ENCODE measurements at places on chromosomes 3 and 15. TPM values are rescaled to one million over a fixed set of nuclear protein-coding genes. Genes with fewer than 3 reads are reported as not detected.
A peak's percentile ranks its signal among the peaks of the same experiment; 100 is the strongest.

Gene SLC4A7
- 46.3 TPM for total RNA-seq

Gene PARP9
- total RNA-seq: 32.5 TPM

Gene WNT5A
- total RNA-seq: 59.0 TPM

Gene ARID3B
- 18.0 TPM for total RNA-seq

Gene SPATA12
- not detected for total RNA-seq

Gene GP9
- total RNA-seq: not detected

Gene HDDC3
- 11.9 TPM for total RNA-seq

Gene TRIM71
- total RNA-seq: 2.7 TPM

Gene MNS1
- total RNA-seq: 2.5 TPM

Gene UROC1
- not detected for total RNA-seq

- no peak for DNase-seq
These were observed 18.1 kb downstream of the ANXA2 start for GRCh38 chr15:60379525-60380274.

- DNase-seq: no peak
These were observed 62.7 kb upstream of the OSTN start for GRCh38 chr3:191136347-191136746.

DNA sequence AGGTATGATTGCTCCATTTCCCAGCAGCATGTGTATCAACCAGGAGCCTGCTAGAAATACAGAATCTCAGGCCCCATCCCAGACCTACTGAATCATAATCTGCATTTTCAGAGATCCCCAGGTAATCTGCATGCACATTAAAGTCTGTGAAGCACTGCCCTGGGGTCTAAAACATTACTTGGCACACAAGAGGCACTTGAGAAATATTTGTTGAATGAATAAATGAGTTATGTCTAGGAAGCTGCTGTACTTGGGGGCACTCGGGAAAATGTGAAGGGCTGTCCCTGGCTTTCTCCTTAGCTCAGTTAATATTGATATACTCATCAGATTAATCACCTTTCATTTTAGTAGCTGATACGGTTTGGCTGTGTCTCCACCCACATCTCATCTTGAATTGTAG, 184.4 kb downstream of the RORA start:
- DNase-seq: no peak

DNA sequence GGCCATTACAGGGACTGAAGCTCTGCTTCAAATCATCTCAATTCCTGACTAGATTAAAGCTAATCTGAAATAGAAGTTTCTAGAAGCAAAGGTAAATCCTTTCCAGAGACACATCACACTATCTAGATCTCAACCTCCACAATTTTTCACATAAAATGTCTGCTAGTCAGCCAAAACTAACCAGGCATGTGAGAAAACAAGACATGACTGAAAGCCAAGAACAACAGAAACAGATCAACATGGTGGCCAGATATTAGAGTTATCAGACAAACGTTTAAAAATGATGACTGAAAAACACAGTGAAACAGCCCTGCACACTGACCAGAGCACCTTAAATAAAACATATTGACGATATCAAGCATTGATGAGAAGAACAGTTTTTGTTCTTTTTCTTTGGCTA, 59.1 kb downstream of the SUMF1 start:
- DNase-seq: no peak

GRCh38 chr15:98906712-98907083, 100.9 kb downstream of the PGPEP1L start:
- DNase-seq: no peak

DNA sequence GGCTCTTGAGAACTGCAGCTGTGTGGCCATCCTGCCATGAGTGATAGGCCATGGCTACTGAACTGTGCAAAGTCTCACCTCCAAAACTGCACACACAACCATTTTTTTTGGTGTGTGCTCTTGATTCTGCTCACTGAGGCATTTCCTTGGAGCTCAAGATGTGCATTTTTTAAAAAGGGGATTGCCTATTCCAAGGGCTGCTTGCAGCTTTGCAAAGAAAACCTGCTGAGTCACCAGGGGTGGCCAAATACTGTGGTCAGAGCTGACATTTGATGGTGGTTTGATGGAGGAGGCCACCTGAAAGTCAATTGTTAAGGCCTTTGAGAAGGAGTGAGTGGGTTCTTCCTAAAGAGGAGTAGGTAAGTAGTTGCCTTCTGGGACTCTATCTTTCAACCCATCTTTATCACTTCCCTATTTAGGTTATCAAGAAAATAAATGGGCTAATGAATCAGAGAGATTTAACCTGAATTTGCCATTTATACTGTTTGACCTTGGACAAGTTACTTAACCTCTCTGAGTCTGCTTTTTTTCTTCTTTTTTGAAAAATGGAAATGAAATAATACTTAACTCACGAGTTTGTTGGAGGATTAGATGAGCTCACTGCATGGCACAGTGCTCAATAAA, 87.9 kb downstream of the CHST2 start:
- no peak for DNase-seq

- DNase-seq: no peak
These were observed 8.5 kb downstream of the MRAS start for GRCh38 chr3:138356730-138357405.

GRCh38 chr3:113269661-113270060, 58.3 kb downstream of the BOC start:
- DNase-seq: no peak

- DNase-seq: no peak
These were observed 27.5 kb upstream of the CORO2B start for GRCh38 chr15:68551296-68551635.

GRCh38 chr15:88744548-88745020, 58.7 kb upstream of the ACAN start:
- DNase-seq: no peak

DNA sequence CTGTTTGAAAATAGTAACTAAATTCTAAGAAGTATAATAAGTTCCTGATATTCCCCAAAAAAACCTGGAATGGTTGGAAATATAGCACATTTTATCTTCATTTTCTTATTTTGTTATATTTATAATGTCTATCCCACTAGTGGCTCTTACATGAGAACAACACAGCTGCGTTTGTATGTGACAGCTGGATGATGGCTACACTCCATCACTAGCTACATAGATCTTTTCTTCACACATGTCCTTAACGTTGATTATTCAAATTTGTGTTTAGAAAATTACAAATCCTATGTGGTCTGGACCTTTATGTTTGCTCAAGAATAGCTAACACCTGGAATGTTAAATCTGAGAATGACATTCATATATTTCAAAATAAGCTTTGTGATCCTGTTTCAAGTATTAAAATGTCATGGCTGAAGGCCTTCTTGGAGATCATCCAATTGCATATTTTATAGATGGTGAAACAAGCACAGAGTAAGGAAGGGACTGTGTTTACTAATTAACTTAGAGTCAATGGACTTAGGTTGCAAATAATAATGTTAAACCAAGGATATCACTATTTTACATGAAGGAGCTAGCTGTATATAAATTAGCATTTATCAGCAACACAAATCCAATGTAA, 60.8 kb downstream of the ATP13A5 start:
- DNase-seq: no peak

DNA sequence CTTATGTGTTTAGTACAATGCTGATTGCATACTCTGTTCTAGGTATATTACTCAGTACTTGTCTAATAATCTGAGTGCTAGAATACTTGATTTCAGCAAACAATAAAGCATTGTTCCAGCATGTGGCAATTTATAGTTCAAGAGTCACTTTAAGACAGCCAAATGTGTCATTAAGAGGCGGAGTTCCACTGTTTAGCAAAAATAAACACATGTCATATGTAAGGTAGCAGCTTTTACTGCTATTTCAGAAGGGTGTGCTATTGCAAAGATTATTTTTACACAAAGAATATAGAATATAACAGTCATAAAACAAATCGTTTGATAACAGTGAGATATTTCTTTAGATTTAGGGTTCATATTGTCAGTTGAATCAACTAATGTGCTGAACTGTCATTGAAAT, 358.7 kb downstream of the TUSC7 start:
- no peak for DNase-seq

DNA sequence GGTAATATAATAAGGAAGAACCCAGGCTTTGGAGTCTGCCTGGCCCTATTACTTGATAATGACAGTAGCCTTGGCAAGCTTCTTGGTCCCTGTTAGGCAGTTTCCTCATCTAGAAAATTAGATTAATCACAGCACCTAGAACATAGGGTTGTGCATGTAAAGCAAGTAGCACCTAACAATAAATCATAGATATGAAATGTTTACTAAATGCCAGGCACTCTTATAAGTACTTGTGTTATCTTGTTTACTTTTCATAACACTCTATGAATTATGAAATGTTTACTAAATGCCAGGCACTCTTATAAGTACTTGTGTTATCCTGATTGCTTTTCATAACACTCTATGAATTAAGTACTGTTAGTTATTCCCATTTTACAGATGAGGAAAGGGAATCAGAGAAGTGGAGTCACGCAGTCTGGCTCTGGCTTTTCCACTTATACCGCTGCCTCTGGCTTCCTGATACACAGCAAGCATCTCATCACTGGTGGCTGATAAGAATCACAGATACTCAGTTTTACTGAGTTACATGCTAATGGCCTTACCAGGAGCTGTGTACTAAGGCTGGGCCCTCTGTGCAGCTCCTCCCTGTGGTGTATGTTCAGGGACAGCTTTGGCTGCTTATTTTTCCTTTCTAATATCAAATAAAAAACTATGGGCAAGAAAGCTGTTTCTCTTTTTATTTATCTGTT, 123.4 kb downstream of the FEZF2 start:
- no peak for DNase-seq

- DNase-seq: no peak
These were observed 122.5 kb upstream of the ZBED2 start for GRCh38 chr3:111717601-111718000.

DNA sequence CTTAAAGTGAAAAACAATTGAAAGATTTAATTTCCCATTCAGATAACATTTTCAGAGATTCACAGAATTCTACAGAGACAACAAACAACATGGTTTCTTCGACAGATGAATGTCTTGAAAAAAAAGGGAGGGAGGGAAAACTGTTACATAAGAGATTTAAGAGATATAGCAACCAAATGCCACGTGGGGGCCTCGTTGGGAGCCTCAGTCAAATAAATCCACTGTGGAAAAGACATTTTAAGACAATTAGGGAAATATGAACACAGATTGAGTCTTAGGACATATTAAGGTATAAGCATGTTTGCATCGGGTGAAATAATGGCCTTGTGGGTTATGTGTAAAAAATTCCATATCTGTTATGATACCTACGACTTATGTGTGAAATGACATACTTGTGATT, 5.0 kb upstream of the PRRT3 start:
- no peak for DNase-seq

- DNase-seq: peak; percentile 32
These were observed 16.4 kb downstream of the CHST13 start for GRCh38 chr3:126540342-126540849.

DNA sequence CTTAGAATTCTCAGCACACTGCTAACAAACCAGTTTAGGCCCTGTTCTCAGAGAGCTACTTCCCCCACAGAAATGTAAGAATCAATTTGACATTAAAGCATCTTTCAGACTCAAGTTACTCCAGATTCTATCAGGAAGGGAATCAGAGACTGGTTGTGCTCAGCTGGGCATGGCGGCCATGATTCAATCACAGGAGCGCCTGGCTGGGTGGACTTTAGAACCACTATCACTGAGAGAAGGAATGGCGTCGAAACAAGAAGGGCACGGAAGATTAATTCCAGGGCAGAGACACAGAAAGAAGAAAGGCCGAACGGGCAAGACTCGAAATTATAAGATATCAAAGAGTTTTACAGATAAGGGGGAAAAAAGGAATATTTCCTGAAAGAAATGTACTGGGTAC, 6.2 kb downstream of the TNIK start:
- no peak for DNase-seq

DNA sequence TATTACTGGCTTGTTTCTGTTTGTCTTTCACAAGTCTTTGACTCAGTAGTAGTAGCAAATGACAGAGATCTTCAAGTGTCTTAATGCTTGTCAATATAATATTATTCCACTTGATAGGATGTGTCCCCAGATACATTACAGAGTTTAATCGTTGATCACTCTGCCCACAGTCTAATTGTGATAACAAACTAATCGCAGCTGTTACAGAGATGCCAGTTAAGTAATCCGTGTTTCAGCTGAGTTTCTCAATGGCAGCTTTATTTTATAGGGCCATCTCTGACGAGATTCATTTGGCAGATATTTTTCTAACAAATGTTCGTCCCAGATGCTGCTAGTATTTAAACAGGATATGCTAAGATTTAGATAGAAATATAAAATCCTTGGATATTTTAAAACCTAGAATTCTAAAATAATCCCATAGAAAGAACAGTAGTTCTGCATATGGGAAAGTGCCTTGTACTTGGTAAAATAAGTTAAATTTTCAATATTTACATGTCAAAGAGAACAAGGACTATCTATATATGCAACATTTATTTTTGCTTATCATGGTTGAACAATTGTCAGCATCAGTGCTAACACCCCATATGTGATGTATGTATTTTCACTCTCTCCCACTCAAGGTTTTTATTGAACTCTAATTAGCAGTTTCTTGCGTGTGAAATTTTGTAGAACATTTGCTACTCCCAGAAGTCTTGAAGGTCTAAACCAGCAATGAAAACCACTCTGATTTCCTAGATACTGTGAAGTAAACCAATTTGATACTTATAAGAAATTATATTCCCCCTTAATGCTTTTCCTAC, 185.5 kb downstream of the MBNL1 start:
- DNase-seq: no peak

GRCh38 chr15:71588746-71589145, 221.6 kb upstream of the NR2E3 start:
- no peak for DNase-seq

GRCh38 chr15:52232327-52232726, 41.1 kb upstream of the GNB5 start:
- DNase-seq: no peak

DNA sequence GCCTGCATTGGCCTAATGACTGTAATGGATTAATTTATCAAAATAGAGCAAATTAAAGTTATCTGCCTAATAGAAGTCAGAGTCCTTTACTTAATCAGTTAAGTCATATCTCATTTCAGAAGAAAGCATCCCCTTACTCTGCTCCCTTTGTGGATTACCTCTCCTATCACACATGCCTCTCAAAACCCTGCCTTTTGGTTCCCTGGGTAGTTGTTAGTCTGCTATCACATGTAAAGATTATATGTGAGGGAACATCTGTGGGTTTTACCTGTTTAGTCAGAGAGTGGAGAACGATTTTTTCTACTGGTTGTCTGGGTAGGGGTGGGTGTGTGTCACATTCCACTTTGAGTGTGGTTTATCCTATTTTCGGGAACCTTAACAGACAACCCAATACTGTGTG, 16.4 kb downstream of the UBE2E2 start:
- DNase-seq: no peak

DNA sequence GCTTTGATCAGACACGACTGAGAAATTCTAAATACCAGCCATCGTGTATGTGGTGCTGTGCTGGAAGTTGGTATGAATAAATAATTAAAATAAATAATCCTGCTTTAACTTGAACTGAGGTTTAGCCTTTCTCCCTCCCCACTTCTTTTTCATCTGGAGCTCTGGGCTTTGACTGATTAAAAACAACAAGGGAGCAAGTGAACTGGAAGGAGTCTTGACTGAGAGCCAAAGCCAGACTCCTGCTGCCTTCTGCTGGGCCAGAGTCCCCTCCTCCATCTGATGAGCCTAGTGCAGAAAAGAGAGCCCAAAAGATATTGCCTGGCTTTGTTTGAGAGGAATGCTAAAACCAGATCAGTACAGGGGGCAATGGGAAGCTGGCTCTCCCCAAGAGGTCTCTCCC, 96.0 kb downstream of the CCNL1 start:
- no peak for DNase-seq
